ENCODE measurements at places on chromosomes 5 and 9.

GRCh38 chr9:125409217-125409636, 147.6 kb downstream of the GAPVD1 start:
- no peak for DNase-seq

DNA sequence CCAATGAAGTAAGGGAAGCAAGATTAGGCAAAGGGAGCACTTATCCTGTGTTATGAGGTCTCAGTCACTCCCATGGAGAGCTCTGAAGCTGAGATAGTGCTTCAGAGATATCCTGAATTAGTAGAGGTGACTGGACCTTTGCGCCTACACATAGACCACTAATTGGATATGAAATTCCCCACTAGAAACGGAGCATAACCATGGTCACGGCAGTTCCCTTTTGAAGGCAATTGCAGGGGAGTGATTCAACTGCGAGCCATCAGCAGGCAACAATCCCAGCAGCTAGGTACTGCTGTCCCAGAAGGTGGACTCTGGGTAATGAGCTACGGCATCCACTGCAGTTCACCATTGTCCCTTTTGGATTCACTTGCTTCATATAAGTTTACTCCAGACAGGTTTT, 267.7 kb upstream of the RASA1 start:
- DNase-seq, result no peak

DNA sequence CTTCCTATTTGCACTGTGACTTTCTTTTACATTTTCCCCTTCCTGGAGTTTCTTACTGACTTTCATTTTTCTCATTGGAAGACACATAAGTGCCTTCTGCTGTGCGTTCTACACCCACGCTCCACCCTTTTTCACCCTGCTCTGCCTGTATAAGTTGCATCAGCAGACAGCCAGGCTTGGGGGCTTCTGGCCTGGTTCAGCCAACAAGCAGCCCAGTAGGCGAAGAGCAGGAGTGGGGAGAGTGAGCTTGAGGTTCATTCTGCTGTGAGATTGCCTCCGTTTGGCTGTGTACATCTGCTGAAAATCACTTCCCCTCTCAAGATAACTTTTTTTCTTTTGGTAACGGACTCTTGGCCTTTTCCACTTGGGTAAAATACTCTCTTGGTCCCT, 38.4 kb downstream of the RASGRF2 start:
- no peak for DNase-seq

- DNase-seq, result no peak
These were observed 263.4 kb downstream of the DEPDC1B start for GRCh38 chr5:60436518-60436917.

DNA sequence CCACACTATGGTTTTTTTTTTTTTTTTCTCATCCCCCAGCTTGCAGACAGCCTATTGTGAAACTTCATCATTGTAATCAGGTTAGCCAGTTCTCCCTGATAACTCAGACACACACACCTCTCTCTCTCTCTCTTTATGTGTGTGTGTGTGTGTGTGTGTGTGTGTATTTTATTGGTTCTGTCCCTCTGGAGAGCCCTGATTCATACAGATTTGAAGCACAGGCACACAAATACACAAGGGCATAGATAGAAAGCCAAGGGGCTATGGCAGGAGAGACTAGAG, 20.6 kb upstream of the VCAN start:
- no peak for DNase-seq

- peak; percentile 71 for DNase-seq
These were observed 17.1 kb downstream of the TRMO start for GRCh38 chr9:97905228-97905627.

DNA sequence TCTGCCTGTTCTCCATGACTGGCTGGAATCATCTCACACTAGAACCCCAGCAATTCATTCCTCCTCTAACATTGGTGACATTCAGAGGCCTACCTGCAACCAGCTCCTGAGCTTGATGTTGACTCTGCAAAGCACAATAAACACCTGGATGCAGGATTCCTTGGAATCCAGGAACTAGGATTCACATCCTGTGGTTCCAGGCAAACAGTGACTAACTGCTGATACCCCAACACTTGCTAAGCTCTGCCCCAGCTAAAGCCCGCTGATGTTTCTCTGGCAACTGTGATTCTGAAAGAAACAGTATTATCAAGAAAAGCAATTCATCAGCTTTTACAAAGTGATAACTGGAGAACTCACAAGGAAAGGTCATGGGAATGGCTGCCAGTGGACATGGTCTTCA, 29.2 kb downstream of the SUSD1 start:
- no peak for DNase-seq

DNA sequence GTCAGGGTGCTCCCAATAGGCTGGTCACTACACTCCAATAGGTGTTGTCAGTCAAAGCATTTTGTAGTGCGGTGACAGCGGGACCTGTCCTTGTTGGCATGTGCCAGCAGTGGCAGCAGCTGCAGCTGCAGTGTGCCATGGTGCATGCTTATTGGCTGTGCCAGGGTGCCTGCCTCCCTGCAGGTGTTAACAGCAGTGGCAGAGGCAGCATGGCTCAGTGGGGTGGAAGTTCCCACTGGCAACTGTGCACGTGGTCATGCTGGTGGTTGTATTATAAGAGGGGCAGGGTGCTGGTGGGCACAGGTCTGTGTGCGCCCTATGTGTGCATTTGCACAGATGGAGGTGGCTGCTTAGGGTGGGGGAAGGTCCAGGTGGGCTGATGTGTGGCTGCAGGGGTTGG, 133.7 kb upstream of the EDIL3 start:
- DNase-seq, result no peak

- DNase-seq, result no peak
These were observed 13.5 kb upstream of the NDFIP1 start for GRCh38 chr5:142095035-142095434.

GRCh38 chr5:104914536-104915070, 1352.0 kb upstream of the NUDT12 start:
- DNase-seq, result no peak

- DNase-seq, result no peak
These were observed 3.5 kb downstream of the PAX5 start for GRCh38 chr9:37030611-37030939.

DNA sequence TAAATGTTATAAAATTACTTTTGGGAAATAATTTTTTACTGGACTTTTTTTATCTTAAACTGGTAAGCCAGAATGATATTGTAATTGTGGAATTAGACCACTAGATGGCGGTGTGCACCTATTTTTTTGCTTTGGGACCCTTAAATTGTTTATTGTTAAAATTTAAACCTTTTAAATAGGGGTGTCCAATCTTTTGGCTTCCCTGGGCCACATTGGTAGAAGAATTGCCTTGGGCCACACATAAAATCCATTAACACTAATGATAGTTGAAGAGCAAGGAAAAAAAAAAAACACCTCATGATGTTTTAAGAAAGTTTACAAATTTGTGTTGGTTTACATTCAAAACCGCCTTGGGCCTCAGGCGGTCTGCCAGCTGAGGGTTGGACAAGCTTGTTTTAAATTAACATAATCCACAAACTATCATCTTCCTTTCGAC, 28.4 kb upstream of the GADD45G start:
- peak; percentile 69 for DNase-seq

DNA sequence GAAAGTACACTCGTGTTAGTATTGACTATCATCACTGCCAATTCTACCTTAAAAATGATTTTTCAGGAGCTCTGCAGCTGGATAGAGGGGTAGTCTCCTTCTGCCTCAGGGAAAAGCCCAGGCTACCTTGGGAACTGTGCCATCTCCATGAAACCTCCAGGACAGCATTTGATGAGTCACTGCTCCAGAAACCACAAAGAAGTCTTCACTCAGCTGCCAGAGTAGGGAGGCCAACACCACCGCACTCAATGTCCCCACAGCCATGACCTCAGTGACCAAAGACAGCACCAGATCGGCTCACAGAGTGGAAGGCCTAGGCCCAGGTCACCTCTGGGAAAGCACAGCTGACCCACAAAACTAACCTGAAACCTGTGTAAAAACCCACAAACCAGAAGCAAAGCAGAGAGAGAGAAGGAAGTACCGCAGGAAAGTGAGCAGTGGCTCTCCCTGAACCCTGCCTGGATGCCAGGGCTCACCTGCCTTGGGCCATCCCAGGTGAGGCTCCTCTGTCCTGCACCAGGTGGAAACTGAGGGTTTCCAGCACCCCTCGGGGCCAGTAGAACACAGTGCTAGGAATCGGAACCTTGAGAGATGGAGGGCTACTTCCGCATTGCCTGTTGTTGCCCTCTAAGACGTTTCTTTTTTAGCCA, 30.0 kb downstream of the S1PR3 start:
- no peak for DNase-seq

DNA sequence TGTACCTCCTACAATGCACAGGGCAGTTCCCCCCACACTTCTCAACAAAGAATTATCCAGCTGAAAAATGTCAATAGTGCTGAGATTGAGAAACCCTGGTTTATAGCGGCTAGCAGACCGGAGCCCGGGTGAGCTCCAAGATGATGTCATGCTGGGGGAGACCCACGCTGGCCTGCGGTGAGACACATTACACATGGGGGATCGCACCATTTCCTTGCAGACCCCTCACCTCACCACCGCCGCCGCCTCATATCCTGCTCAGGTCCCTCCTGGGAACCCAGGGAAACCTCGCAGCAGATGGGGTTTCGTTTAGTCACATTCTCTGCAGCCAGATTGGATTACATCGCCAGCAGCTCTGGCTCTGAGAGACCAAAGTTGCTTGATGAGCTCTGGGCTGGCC, 14.7 kb upstream of the TNC start:
- no peak for DNase-seq

DNA sequence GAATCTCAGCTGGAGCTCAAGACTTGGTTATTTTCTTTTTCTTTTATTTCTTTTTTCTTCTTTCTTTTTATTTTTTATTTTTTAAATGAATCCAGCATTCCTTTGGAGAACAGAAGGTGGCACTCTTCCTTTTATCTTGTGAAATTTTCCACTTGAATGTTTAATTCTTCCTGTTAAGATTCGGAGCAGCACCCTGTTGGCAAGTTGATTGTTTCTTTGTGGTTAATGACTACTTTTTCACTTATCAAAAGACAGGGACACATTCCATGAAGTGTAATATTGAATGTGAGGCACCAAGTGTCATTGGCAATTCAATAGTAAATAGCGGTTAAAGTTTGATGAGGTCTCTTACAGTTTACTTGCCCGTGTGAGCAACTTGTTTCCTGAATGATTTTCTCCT, 240.5 kb upstream of the CHD1 start:
- DNase-seq, result no peak

GRCh38 chr5:132658381-132659302, 669 bp downstream of the IL13 start:
- no peak for DNase-seq

GRCh38 chr9:19137282-19137681, 10.0 kb upstream of the PLIN2 start:
- no peak for DNase-seq

DNA sequence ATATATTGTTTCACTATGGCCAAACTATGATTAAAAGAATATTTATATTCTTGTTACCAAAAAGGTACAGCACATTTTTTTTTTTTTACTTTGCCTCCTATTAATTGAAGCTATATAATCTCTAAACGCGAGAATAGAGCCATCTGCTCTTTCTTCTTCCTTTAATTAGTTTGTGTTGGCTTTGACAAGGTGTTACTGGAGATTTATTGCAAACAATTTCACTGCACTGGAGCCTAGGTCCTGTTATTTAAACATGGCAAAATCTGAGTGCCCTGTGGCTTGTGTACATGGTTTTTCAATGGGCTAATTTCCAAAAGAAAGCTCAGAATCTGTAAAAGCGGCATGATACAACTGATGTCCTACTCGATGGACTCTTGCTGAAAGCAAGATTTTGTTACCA, 40.8 kb upstream of the GABRG2 start:
- no peak for DNase-seq

DNA sequence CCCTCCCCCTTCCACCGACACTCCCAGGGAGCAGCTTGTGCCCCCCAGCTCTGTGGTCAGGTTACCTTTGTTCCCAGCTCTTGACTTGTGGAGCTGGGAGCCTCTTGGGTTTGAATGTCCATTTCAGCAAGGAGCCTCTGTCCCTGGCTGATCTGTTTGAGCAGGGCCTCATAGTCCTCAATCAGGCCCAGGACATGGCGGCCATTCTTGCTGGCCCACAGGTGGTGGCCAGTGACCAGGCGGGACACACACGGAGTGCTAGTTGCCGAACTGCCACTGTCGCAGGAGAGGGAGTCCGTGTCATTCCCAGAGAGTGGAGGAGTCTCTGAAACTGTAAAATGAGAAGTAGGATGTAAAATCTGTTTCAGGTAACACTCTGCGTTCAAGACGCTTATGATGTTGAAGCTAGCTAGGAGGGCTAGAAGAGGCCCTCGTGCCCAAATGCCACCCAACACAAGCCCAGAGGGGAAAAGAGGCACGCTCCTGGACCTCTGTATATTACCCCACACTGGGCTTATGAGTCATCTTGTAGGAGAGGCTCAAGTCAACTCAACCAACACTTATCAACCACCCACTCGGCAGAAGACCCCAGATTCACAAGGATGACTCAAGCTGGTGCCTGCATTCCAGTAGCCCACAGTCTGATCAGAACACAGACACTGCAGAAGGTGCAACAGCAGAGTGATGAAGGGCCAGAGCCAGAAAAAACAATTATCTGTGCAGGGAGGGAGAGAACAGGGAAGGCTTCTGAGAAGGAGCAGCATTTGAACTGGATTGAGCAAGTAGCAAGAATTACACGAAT, 177.0 kb downstream of the CDK5RAP2 start:
- no peak for DNase-seq

GRCh38 chr5:23448627-23449026, 58.8 kb upstream of the PRDM9 start:
- no peak for DNase-seq

DNA sequence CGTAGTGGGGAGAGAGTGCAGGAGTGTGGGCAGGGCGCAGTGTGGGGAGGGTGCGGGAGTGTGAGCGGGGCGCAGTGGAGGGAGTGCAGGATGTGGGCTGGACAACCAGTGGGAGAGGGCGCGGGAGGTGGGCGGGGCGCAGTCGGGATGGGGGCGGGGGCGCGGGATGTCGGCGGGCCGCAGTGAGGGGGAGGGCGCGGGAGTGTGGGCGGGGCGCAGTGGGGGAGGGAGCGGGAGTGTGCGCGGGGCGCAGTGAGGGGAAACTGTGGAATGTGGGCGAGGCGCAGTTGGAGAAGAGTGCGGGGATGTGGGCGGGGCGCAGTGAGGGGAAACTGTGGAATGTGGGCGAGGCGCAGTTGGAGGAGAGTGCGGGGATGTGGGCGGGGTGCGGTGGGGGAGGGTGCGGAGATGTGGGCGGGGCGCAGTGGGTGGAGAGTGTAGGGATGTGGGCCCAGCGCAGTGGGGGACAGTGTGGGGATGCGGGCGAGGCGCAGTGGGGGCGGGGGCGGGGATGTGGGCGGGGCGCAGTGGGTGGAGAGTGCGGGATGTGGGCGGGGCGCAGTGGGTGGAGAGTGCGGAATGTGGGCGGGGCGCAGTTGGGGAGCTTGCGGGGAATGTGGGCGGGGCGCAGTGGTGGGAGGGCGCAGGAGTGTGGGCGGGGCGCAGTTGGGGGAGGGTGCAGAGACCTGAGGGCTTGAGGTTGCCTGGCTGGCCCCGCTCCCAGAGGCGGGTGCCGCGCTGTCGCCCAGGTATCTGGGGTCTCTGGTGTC, at the start of gene NXNL2:
NXNL2 (plus strand) TSS at position 723 of the 770 bp plus-strand sequence. CDS start 257 bp downstream, outside the sequence.
- DNase-seq, result peak; percentile 70

- DNase-seq, result no peak
These were observed 49.9 kb upstream of the ERBIN start for GRCh38 chr5:65876496-65876895.
